Astrocyte of the spinal cord (primary cell): ENCODE measurements at places on chromosomes 6 and 20.

GRCh38 chr6:134593887-134594286, 276.0 kb upstream of the SGK1 start:
- DNase-seq = no peak

GRCh38 chr6:155980014-155980767, 524.6 kb upstream of the NOX3 start:
- no peak for DNase-seq

GRCh38 chr6:90712114-90712513, 125.2 kb upstream of the MAP3K7 start:
- DNase-seq = no peak

GRCh38 chr20:45047581-45048119, 53.3 kb downstream of the KCNS1 start:
- no peak for DNase-seq

DNA sequence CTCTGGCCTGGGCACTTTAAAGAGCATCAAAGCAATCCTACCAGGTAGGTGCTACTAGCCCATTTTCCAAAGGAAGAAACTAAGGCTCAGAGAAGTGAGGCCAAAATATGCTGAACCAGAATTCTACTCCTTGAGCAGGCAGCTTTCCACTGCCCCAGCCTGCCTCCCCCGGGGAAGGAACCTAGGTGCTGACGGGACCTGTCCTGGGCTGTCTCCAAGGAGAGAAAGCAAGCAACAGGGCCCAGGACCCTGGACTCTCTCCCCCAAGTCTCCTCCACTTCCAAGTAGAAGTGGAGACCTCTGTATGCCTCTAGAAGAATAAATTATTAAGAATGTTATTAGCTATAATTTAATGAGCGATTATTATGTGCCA, 159.5 kb downstream of the MRPL14 start:
- no peak for DNase-seq

GRCh38 chr6:25682324-25682723, 30.3 kb downstream of the SCGN start:
- DNase-seq = no peak

- DNase-seq = no peak
Observed at GRCh38 chr6:44233567-44234100, 10.2 kb downstream of the SLC29A1 start.

GRCh38 chr20:951384-952169, 35.4 kb upstream of the ANGPT4 start:
- no peak for DNase-seq

DNA sequence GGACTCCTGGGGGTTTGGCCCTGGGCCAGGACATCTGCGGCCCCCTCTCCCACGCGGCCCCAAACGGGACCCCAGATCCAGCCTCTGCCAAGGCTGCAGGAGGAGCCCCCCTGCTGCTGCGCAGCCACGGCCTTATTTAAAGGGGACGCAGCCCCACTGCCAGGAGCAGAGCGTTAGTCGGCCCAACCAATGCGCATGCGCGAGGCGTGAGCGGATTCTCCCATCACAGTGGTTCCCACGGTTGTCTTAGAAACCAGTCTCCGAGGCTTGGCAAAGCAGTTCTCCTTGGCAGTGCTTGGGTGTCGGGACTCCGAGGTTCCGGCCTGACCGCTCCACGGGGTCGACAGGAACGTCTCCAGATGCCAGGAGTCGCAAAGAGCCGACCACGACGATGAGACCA, 288.3 kb upstream of the ZNF337 start:
- DNase-seq = peak; percentile 28

DNA sequence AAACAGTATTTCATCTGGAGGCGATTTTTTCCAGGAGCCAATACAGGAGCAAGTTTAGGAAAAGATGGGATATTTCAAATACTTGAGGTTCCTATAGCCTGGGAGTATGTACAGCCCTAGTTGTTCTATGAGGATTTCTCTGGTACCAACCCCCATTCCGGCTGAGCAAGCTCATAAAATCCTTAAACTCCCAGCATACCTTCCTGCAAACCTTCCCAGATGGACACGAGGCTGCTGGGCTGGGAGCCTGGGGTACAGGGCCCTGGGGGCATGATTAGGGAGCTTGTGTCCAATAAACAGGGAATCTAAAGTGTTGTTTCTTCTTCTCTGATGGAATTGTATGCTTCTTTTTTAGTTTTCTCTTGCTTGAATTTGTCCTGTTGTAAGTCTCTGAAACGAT, 1.5 kb downstream of the PRRC2A start:
- DNase-seq = no peak

DNA sequence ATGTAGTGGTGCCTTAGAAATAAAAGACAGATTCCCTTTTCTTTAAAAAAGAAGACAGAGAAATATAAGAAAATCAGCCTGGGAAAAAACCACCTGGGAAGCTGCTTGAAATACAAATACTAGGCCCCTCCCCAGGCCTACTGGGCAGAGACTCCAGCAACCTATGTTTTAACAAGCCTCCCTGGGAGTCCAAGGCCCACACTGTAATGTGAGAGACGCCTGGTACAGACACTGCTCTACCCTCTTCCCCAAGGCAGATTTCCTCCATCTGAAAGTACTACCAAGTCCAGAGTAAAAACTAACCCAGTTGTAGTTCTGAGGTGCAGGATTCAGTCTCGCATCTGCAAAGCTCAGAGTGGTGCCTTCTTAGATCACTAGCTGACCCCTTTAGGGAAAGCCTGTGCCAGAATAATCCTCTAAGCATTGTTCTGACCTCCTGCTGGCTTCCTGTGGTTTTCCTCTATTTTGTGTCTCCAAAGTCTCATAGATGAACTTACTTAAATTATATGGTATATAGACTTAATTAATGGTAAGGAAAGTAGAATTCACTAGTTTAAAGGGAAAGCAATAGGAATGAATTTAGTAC, 270.2 kb upstream of the SLC35B3 start:
- DNase-seq = no peak

DNA sequence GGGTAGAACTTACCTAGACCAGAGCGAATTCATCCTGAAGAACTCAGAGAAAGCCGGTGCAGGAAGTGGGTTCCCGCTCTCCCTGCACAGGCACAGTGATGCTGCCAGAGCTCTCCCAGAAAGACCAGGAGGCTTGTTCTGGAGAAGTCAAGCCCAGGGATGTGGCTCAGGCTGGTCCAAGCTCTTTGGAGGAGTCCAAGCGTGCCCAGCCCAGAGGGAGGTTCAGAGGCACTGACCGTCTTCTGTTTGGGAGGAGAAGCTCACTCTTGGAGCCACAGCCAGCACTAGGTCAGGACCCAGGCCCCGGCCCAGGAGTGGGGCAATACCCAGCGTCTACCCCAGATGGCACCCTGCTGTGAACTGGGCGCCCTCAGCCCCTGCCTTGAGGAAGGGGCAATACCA, 1.5 kb upstream of the PMEPA1 start:
- DNase-seq = no peak

- no peak for DNase-seq
Observed at GRCh38 chr6:21078497-21078896, 515.1 kb upstream of the SOX4 start.

DNA sequence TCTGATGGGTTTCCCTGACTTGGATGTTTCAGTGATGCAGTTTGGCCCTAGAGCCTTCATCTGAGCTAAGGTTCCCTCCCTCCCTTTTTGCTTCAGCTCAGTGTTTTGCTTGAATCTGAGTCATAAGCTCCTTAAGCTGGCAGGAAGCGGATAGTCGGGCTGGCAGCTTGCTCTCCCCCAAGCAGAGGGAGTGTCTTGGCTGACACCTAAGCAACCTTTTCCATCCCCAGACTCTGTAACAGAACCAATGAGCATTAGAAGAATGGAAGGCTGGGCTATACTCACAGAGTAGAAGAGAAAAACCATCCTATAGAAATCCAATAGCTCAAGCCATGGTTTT, 98.3 kb downstream of the HAO1 start:
- peak; percentile 95 for DNase-seq

GRCh38 chr6:157541618-157542413, 160.8 kb downstream of the ZDHHC14 start:
- DNase-seq = no peak

GRCh38 chr6:141510803-141511202, 621.9 kb upstream of the GJE1 start:
- no peak for DNase-seq

DNA sequence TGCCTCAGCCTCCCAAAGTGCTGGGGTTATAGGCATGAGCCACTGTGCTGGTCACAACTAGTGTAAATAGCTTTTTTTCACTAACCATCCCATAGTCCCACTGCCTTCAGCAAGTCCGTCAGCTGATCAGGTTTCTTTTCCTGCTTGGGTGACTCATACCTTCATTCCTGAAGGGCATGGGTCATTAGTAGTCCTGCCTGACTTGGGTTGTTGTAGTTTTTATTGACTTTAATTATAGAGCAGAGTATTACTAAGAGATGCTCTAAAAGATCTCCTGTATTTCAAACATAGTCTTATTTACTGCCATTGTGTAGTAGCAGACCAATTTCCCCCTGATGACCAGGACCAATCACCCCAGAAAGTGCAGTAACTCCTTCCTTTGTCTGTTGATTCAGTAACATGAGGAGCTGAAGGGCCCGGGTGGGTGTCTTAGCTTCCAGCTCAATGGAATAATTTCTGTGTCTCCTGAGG, 25.8 kb downstream of the HLA-C start:
- DNase-seq = peak; percentile 69

DNA sequence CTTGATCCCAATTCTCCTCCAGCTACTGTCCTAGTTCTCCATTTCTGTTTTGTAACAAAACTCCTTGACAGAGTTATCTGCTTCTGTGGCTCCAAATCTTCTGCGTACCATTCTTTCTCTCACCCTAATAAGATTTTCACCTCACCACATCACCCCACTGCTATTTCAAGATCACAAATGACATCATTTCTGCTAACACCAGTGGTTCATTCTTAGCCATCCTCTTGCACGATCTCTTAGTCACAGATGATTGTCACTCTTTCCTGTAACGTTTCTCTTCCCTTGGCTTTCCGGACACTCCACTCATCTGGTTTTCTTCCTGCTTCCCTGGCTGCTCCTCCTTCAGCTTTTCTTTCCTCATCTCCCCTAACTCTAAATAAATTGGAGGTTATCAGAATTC, 56.8 kb upstream of the FABP7 start:
- DNase-seq = peak; percentile 42

DNA sequence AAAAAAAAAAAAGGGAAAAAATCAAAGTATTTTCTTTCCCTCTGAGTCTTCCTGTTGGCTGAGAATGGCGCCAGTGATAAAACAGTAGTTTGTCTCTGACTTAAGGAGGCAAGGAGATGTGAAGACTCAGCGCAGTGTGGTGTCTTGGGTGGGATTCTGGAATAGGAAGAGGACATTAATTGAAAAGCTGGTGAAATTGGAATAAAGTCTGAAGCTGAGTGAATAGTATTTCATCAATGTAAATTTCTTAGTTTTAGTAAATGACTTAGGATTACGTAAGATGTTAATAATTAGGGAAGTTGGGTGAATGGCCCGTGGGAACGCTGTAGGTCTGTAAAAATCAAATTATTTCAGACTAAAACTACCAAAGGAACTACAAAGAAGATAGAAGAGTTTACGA, 122.8 kb upstream of the ZNF217 start:
- no peak for DNase-seq

GRCh38 chr20:49729780-49730179, 16.1 kb upstream of the B4GALT5 start:
- no peak for DNase-seq

- DNase-seq = no peak
Observed at GRCh38 chr6:3738381-3739131, 13.0 kb downstream of the PXDC1 start.

- DNase-seq = no peak
Observed at GRCh38 chr20:11234608-11235007, 560.8 kb upstream of the JAG1 start.

DNA sequence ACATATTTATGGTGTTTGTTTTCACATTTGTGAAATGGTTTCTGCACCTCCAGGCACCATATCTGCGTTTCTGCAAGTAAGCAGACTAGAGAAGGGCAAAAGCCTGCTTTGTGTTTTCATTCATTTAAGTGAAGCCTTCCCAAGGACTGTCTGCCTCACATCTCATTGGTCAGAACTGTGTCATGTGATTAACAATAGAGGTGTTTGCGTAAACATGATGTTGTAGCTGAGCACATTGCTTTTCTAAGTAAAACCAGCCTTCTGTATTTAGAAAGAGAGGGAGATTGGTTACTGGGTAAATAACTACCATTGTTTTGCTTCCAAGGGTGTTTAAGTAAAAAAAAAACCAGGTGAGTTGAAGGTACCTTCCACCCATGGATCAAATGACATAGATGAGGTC, 39.7 kb downstream of the SH3BGRL2 start:
- no peak for DNase-seq

DNA sequence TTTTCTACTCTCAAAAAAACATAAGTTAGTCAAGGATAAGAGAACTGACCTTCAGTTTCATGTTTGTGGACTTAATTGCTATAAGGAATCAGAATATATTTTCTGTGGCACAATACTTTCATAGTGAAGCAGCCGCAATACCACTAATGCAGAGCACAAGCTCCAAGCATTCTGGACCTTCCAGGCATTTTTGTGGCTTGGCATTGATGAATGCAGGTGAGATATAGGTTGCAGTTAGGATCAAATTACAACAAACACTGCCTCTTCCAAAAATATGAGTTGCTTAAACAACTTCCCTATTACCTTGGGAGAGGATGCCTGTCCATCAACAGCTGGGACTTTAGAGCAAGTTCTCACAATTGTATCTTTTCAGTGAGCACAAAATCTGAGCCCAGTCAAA, 162.8 kb upstream of the RSPO3 start:
- no peak for DNase-seq

- DNase-seq = no peak
Observed at GRCh38 chr20:55406891-55407290, 598.4 kb downstream of the CBLN4 start.

- no peak for DNase-seq
Observed at GRCh38 chr20:47676219-47676721, 109.0 kb downstream of the SULF2 start.

- DNase-seq = no peak
Observed at GRCh38 chr20:63217706-63218105, 1.8 kb upstream of the YTHDF1 start.

GRCh38 chr20:25325073-25325472, 65.6 kb downstream of the ABHD12 start:
- no peak for DNase-seq

DNA sequence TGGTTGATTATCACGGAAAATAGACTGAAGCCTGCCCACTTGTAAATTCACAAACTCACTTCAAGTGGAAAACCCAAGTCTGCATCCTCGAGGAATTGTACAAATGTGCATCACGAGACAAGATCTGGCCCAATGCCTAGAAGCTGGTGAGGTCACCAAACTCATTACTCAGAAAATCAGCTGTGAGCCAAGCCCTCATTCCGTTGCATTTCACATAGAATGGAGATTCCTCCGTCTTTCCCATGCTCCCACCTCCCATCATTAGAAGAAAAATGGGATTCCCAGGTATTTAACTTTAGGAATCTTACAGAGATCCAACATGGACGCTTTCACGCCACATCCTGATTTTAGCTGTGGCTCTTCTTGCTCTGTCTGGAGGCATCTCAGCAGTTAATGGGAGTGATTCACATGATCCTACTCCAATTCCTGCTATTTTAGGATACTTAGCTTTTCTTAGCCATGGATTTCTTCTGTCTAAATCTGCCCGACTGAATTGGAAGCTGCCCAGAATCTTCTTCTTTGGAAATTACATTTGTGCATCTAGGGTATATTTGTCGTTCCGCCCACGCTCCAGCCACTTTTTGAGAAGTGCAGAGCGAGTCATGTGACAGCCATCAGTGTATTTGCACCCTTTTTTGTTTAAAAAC, 68.7 kb upstream of the STMND1 start:
- DNase-seq = peak; percentile 91

- no peak for DNase-seq
Observed at GRCh38 chr6:35967076-35967774, 46.3 kb upstream of the SRPK1 start.

- DNase-seq = no peak
Observed at GRCh38 chr20:62716198-62716940, 7.7 kb downstream of the NTSR1 start.
